ENCODE measurements at places on chromosomes 11 and 22.

GRCh38 chr11:88537613-88538012 lies 200.1 kb upstream of the CTSC start:
- no peak for DNase-seq

GRCh38 chr11:94647926-94648325 lies 80.8 kb downstream of the PIWIL4 start:
- no peak for DNase-seq

GRCh38 chr11:27857588-27857987 lies 157.3 kb upstream of the BDNF start:
- no peak for DNase-seq

DNA sequence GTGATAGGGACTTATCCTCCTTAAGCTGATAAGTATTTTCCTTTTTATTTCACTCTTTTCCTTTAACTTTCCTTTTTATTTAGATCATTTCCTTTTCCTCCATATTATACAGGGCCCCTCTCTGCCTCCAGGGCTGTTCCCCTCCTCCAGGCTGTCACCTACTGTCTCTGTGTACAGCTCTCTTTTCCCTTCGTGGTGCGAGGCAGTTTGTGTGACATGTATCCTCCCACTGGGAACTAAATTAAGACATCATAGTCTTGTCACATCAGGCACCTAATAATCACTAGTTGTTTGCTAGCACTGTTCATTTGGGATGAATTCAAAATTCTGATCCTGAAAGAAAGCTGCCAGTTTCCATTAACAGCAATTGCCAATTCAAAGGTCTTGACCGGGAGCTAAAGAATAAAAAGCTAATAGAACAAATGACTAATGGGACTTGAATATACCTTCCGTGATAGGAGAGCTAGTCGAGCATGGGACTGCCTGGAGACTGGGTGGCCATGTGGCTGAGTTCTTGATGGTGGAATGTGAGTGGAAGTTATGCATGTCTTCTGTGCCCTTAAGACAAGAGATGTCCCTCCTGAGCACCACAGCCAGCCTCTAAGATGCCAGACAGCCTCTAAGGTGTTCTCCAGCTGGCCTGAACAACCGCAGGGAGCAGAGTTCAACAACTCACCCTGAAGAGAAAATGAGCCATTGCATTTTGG lies 77.7 kb upstream of the LRRC55 start:
- no peak for DNase-seq

DNA sequence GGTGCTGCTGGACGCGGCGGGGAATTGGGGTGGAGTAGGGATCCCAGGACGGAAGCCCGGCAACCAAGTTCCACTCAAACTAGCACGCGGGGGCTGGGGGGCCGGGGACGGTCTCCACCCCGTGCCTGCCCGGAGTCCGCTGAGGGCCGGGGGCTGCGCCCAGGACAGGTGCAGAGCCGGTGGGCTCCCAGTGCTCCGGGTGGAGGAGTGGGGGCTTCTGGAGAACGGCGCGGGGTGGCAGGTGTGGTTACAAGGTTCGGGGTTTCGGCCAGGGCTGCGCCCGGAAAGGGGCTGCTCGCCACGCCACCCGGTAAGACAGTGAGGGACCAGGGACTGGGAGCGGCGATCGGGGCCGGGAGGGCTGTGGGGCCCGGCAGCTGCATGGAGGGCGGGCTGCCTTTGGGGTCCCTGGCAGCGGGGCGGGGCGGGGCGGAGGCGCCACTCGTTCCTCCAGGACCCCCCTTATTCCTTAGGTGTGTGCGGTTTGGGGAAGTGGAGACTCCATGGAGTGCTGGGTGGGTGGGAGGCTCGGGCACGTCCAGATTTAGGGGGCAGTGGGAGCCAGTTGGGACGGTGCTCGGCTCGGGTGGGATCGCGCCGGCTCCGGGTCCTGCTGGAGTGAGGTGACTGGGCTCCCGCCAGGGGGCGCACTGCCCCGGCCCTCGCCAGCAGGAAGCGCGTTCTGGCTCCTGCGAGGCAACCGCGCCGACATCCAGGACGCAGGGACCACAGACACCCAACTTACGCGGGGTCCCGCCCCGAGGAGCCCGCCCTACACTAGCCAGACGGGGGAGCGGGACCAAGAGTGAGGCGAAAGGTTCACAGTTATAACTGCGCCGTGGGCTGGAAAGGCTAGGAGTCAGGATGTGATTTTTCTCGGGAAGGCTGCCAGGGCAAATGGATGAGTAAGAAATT lies 868 bp downstream of the TSPAN18 start:
- DNase-seq: peak; percentile 72

GRCh38 chr11:104645261-104646222 lies 252.7 kb downstream of the CASP12 start:
- no peak for DNase-seq

- DNase-seq: no peak
Measured at GRCh38 chr11:27839226-27839913, 139.1 kb upstream of the BDNF start.

- no peak for DNase-seq
Measured at GRCh38 chr11:8693555-8693954, 11.0 kb downstream of the RPL27A start.

DNA sequence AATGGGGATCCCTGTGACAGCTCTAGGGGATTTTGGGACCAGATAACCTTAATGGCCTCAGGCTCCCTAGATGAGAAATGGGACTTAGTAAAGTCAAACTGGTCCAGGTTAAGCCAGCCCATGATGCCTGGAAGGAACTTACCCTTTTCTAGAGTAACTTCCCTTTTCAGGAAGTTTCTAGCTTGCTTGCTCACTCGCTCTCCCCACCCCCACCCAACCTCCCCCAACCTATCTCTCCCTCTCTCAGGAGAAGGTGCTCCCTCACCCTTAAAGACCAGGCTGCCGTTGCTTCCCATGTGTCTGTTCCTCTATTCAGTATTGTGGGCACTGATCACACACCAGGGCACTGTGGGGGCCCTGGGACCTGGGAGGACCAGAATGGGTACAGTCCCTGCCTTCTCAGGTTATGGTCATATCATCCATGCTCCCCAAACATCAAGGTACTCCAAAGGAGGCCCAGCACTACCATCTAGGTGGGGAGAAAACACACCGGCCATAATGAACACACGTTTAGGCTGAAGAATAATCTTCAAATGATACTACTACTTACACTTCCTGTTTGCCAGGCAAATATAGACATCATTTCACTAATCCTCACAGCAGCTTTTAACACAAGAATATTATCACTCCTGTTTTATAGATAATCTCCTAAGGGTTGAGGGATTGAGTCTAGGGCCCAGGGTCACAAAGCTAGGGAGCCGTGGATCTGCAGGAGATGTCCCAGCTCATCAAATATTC lies 18.2 kb downstream of the KCNQ1OT1 start:
- DNase-seq: no peak

DNA sequence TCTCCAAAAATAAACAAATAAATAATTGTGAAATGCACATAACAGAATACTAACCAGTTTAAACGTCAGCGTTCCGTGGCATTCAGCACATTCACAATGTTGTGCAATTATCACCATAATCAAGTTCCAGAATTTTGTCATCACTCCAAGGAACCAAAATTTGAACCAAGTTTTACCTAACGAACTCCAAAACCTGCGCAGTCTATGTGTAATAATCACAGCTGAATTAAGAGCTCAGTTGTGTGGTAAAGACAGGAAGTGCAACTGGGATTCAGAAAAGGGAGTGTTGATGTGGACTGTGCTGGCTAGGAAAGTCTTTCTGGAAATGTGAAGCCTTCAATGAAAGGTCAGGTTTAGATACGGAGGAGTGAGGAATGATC lies 5.4 kb upstream of the MCAM start:
- no peak for DNase-seq

GRCh38 chr11:129090056-129090455 lies 102.1 kb downstream of the ARHGAP32 start:
- DNase-seq: no peak

GRCh38 chr11:121792185-121792584 lies 323.8 kb downstream of the BLID start:
- no peak for DNase-seq

- DNase-seq: no peak
Measured at GRCh38 chr22:43153899-43154298, 2.5 kb downstream of the TSPO start.

DNA sequence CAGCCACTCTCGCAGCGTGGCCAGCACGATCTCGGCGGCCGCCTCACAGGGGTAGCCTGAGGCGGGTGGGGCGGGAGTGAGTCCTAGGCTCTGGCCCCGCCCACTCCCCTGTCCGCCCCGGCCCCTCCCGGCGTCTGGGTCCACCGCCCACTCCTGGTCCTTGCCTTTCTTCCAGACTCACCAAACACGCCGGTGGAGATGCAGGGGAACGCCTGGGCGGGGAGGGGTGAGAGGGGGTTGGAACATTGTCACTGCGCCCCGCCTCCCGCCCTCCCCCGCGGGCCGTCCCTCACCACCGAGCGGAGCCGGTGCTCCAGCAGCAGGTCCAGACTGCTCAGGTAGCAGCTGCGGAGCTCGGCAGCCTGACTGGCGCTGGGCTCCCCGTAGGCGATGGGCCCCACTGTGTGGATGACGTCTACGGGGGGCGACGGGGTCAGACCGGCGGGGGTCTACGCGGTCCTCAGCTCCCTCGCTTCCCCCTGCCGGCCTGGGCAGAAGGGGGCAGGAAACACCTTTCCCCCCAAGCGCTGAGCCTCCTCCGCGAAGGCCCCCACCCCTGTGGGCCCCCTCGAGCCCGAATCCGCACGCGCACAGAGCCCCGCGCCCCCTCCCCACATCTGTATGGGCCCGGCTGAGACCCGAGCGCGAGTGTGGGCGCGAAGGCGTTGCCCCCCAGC lies 13.2 kb downstream of the OTUB1 start:
- peak; percentile 51 for DNase-seq

DNA sequence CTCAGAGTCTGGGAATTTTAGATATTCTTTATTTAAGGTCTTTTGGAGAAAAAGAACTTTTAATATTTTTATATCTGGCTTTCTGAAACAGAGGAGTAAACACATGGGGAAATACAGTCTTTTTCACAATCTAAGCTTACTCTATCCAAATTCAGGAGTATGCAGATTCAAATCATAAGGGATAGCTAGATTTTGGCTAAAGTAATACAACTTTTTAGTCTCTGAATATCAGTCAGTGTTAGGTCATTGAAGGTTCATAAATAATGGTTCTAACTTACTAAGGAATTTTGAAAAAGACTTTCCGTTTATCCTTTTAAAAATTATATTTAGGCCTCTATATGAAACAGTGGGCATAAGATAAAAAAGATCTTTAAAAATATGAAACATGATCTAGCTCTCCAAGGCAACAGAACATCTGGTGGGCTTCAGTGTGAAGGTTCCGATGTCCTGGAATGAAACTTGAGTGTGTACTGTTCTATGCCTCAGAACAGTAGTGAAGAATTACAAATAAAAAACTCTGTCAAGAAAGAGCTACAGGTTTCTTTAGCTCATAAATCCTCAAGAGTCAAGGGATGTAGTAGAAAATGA lies 165.2 kb upstream of the PDGFD start:
- DNase-seq: no peak

GRCh38 chr22:22396741-22397291 lies 111.7 kb downstream of the ZNF280B start:
- DNase-seq: no peak

GRCh38 chr11:614623-615503 lies 887 bp downstream of the IRF7 start:
- no peak for DNase-seq

- DNase-seq: no peak
Measured at GRCh38 chr11:104443387-104443786, 279.4 kb upstream of the PDGFD start.

DNA sequence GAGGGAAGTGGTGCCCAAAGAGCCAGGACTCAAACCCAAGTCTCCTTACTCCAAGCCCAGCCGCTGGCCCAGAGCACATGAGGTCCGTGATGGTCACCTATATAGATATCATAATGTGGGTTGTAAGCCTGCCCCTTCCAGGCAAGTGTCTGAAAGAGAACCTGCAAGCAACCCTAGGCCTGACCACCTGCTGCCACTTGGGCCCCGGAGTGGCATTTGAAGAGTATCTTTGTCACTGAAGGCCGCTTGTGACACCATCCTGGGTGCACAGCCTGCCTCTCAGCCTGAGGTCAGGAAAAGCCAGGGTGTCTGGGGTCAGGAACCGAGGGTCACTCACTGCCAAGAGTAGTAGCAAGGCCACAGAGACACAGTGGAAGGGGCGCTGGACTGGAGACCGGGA lies 32.4 kb downstream of the OTOG start:
- no peak for DNase-seq

Measured in T-helper 2 cell (primary cell).